Esophagus squamous epithelium (tissue), 5 donors: ENCODE measurements at places on chromosomes 1 and 21.

- no peak for DNase-seq
Measured at GRCh38 chr1:146032631-146033219, 11.2 kb upstream of the HJV start.

GRCh38 chr1:6152181-6152580 lies 27.9 kb downstream of the CHD5 start:
- no peak for DNase-seq

- no peak for DNase-seq
Measured at GRCh38 chr1:154686507-154686906, 78.5 kb upstream of the ADAR start.

DNA sequence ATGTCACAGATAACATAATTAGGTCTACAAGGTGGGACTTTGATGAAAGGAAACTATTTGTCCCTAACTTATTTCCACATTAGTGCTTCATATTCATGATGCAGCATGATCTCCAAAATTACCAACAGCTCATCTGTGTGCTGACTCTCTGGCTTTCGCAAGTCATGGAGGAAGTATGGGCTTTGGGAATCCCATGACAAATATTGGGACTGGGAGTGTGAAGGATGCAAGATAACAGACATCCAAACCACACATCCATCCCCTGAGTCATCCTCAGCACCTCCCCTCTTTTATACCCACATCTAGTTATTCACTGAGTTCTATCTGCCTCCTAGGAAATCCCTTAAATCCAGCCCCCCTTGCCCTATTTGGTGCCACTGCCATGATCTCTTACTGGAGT lies 102.8 kb upstream of the COL24A1 start:
- no peak for DNase-seq

DNA sequence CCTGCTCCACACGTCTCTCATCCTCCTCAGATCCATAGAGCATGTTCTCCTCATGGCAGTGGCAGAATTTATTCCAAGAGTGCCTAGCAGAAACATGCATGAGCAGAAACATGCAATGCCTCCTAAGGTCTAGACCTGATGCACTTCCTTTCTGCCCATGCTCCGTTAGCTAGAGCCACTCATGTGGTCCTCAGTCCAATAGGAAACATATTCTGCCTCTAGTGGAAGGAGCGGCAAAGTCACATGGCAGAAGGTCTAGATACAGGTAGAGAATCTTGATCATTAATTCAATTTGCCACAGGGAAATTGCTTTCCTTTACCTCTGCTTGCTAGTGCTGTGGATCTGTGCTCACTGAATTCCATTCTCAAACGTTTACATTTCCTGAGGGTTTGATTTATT lies 130.4 kb downstream of the KIF26B start:
- no peak for DNase-seq

GRCh38 chr1:118982266-118982665 lies 5.9 kb downstream of the TBX15 start:
- DNase-seq, result no peak
